ENCODE measurements at places on chromosomes 7 and 10.

DNA sequence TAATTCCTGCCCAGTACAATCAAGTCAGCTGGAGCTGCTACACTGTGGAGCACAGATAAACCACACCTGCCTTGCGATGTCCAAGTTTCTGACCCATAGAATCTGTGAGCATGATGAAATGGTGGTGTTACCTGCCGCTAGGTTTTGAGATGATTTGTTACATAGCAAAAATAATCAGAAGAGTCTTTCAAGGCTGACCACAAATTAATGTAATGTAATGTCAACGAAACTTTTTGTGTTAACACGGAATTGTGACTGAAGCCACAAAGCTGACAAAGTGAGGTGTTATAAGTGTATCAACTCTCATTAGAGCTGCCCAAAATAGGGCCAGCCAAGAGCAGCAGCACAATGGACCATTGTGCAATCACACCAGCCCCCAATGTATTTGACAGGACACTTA lies 75.7 kb downstream of the AHR start:
- DNase-seq, result no peak

DNA sequence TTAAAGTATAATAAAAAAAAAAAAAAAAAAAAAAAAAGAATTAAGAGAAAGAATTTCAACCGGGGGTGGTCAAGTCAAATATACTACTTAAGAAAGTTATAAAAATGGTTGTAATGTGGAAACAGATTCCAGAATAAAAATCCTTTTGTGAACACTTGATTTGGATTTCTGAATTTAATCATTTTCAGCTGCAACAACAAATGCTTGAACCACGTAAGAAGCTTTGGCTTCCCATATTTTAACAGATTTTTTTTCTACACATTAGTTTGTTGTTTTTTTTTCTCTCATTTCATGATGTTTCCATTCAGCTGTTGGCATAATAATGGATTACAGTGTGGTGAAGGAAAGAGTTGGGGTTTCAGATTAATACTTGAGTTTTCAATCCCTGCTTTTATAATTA lies 137.3 kb upstream of the AGR3 start:
- DNase-seq, result no peak

- DNase-seq, result no peak
These were observed 595.6 kb downstream of the GRM8 start for GRCh38 chr7:126657137-126657536.

GRCh38 chr10:106959521-106959920 lies 205.0 kb downstream of the SORCS1 start:
- DNase-seq, result no peak

- DNase-seq, result no peak
These were observed 9.7 kb downstream of the IFIT3 start for GRCh38 chr10:89337484-89337883.

- no peak for DNase-seq
These were observed 754.2 kb downstream of the SORCS1 start for GRCh38 chr10:106410331-106410730.

GRCh38 chr10:62023329-62023728 lies 121.8 kb downstream of the ARID5B start:
- DNase-seq, result no peak

GRCh38 chr10:52322936-52323335 lies 8.9 kb downstream of the DKK1 start:
- no peak for DNase-seq

DNA sequence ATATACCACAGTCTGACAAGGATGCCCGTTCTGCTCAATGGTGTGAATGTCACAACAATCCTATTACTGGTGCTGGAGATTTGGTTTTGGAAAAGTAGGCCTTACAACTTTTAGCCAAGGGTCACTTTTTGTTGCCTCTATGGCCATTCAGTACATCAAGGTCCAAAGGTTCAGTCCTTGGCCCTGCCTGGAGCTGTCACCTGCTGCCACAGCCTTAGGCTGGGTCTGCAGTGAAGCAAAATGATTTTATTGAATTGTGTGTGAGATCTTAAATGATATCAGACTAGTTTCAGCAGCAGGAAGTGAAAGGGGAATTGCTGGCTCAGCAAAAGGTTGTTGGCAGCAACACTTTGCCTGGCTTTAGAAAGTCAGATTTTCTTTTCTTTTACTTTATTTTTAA lies 427.6 kb downstream of the THSD7A start:
- no peak for DNase-seq

DNA sequence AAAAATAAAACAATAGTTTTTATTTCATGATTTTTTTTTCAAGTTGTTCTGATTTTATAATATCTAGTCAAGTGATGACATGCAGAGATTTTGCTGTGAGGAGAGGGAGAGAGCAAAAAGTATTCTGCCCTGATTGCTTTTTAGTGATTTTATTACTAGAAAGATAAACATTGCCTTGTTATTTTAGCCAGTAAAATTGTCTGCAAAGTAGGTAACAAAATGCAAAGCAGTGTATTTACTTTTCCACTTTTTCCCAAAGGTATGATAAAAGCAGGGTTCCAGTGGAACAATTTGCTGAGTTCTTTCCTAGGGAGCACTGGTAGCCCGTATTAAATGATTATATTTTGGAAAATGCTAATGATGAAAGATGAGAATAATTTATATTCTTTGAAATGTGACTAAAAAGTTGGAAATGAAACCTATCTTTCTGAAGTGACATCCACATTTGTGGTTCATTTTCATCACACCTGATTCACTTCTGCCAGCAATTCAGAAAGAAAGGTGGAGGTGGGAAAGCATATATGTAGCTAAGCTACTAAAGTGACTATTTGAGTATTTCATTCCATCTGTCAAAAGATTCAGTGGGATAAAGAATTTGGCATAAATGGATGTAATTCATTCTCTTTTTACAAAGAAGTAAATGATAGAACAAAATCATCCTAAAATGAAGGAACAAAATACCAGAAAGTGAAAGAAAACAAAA lies 300.3 kb downstream of the ADK start:
- no peak for DNase-seq

DNA sequence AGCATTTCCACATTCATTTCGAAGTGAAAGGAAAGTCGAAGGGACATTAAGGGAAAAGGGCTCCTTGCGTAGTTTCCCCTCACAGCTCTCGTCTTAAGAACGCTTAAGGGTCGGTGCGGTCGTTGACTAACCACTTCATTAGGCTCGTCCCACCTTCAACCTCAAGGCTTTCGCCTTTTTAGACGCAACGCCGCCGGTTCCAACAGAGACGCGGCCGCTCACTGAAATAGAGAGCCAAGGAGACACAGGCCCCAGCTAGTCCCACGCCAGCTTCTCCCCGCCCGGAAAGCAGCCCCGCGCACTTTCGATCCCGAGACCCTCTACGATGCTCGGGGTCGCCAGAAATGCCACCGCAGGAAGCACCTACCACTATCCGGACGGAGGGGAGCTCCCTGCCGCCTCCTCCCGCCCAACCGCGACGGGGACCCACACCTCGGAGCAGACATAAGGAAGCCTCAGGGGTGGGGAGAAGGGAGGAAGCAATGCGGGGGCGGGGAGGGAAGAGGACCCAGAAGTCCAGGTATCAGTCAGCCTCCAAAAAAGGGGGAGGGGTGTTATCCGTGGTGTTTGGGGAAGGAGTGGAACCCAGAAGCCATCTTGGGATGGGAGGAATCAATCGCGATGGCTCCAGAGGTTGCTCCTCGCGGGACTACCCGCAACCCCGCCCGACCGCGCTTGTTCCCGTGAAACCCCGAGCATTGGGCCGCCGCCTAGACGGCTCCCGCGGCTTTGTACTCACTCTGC lies 559 bp downstream of the TRA2A start:
- DNase-seq, result no peak

DNA sequence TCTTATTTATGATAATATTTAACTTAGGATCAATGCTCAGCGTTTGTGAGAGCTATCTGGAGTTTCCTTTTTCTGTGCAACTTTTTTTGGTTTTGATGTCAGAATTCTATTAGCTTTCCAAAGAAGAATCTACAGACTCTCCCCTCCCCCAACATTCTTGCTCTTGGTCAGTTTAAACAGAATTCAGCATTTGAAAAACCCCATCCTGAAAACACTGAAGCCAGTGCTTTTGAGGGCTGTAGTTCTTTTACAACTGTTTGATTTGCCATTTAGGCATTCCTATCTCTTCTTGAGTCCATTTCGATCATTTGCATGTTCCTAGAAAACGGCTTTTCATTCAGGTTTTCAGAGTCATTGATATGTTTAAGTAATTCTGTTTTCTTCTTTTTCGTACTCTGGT lies 15.6 kb upstream of the CXCL12 start:
- no peak for DNase-seq

DNA sequence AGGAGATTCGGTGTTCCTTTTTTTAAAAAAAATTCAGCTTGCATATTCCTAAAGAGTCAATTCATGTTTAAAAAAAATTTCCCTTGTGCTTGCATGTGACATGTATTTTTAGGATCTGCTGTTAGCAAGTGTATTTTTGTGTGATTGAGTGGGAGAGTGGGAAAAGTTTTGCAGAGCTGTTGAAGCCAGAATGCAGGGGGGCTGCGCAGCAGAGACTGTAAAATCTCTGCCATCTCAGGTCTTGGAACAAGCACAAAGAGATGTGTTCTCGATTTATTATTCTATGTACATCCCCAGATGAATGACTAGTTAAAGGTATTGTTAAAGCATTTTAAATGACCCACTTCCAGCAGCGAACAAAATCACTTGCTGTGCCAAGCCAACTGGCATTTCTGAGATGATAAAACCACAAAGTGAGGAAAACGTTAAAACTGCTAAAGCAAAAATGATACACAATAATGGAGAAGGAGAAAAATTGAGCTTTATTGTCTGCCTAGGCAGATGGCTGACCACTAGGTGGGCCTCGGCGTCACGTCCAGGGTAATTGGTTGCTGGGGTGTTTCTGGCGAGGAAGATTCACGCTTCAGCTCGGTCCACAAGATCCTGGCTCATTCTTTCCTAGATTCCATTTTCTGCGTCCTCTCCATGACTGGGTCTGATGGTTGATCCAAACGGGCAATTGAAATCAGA lies 67.0 kb upstream of the ATRNL1 start:
- no peak for DNase-seq

DNA sequence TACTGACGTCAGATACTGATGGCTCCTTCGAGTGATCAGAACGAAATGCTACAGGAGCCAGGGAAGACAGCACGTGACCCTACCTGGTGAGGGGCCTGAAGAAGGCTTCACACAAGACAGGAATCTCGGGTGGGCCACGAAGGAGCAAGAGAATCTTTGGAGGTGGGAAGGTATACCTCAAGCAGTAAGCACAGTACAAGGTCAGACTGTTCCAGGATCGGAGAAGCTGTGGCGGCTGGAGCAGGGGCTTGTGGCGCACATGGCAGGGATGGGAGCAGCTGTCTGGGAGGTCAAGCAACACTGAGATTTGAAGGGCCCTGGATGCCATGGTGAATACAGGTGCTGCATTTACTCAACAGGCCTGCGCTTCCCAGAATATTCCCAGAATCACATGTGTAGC lies 45.4 kb downstream of the C10orf143 start:
- no peak for DNase-seq

GRCh38 chr7:6266699-6267098 lies 5.7 kb downstream of the CYTH3 start:
- DNase-seq, result no peak

DNA sequence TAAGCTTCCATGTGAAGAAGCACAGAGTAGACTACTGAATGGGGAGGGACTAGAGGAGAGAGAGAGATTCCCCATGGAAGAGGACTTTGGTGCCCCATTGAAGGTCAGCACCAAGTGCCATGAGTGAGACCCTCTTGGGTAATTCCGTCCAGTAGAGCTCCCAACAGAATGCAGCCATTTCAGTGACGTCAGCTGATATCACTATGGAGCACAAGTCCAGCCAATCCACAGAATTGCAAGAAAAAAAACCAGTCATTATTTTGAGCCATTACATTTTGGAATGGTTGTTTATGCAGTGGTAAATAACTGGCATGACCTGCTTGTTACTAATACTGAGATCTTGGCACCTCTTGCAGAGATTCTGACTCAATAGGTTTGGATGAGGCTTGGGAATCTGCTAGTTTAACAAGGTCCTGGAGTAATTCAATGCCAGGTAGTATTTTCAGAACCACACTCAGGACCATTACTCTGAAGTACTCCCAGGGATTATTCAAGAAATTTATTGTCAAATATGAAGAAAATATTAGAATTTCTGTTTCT lies 52.6 kb upstream of the SP8 start:
- DNase-seq, result no peak

All from stimulated activated CD8-positive, alpha-beta memory T cell treated with anti-CD3 and anti-CD28 coated beads, Interleukin-15, amount 100 ng/mL, for 1 hour (primary cell).